ENCODE measurements at places on chromosomes 1 and 21. TPM values are rescaled to one million over a fixed set of nuclear protein-coding genes. Genes with fewer than 3 reads are reported as not detected.
A peak's percentile ranks its signal among the peaks of the same experiment; 100 is the strongest.

DNA sequence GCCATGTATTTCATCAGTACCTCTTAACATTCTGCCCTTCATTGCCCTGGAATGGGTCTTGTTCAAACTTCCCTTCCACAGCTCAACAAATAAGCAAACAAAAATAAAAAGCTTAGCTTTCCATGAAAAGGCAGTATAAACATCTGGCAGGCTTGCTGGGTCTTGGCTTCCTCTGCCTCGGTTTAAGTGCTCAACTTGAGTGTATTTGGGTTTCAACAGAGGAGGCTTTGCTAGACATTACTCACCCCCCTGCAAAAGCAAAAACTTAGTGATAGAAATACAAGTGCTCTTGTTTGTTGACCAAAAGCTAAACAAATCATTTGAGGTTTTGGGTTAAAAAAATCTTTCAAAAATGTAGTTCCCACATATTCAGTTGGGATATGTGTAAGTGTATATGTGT lies 518.5 kb downstream of the PLPP3 start:
- no peaks in the 10 kb centered on the region for H3K4me1 ChIP-seq
- DNase-seq: no peak
- no peaks in the 10 kb centered on the region for H3K27me3 ChIP-seq
- H3K27ac ChIP-seq: no peak overlapping the region
- H3K4me3 ChIP-seq: no peak overlapping the region

The TRIM67 gene
- polyA plus RNA-seq: 0.62 TPM

DNA sequence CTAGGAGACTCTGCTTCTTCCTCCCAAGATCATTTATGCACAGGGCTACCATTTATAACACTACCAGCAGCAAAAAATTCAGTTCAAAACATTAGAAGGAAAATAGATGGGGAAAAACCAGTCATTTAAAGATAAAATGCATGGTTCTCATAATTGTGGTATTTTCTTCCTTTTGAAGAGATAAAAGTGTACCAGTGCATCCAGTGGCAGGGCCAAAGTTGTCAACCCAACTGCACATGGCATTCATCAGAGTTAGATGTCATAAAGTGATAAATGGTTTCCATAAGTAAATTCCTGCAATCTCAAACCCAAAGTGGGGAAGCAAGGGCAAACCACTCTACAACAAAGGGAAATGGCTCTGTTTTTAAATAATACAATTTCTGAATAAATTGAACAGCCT lies 119.1 kb upstream of the DMRTA2 start:
- H3K36me3 ChIP-seq: no peaks in the 10 kb centered on the region
- no peaks in the 10 kb centered on the region for H3K27me3 ChIP-seq
- no peak overlapping the region for H3K4me3 ChIP-seq
- H3K4me1 ChIP-seq: no peaks in the 10 kb centered on the region

DNA sequence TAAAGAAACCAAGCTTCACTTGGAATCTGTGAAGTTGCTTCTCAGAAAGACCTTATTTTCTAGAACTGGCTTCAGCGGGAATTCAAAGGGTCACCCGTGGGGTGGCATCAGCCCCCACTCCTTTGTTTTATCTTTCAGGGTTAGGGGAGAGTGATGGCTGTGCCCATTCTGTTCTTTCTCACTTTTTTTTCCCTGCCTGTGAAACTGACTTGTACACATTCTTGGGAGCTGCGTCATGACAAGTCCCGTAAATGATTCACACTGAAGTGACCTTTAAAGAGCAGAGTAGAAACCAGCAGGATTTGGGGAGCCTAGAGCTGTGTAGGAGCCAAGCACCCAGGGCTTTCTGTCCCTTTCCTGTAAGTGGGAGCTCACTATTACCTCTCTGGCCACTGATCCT lies 43.8 kb downstream of the SLC44A3 start:
- H3K4me3 ChIP-seq: no peak overlapping the region
- H3K4me1 ChIP-seq: peaks cover 84% of the 10 kb centered on the region
- DNase-seq: peak; percentile 86

DNA sequence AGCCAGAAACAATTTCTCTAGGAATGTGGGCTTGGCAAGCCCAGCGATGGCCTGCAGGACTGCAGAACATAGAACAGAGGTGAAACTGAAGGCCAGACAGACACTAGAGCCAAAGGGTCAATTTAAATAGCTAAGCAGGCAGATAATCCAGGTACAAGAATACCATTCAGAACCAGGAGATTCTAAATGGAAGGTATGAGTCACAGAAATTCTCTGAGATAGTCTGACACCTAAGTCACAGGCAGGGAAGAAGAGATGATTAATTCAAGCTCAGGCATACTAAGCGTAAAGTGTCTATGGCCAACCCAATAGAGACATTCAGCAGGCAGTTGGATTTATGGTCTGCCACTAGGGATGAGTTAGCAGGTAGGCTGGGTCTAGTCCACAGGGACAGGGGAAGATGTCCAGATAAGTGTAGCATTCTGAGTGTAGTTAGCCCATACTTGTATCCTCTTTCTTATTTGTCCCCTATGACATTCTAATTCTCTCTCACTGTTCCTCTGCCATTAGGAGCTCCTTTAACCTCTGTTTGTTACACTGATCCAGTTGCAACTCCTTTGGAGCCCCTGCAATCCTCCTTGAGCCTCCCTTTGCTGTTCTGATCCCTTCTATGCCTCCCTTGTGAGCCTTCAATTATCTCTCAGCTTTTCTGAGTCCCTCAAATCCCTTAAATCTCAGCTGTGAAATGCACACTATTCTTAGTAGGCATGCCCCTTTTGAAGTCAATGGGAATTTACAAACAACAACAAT lies 383.8 kb downstream of the LMO4 start:
- H3K4me3 ChIP-seq: no peak overlapping the region
- H3K27me3 ChIP-seq: no peaks in the 10 kb centered on the region
- no peak for DNase-seq

The KCNJ9 gene
- 0.24 TPM for polyA plus RNA-seq

GRCh38 chr1:222784371-222784770 lies 30.5 kb upstream of the DISP1 start:
- H3K36me3 ChIP-seq: no peaks in the 10 kb centered on the region
- H3K4me1 ChIP-seq: no peaks in the 10 kb centered on the region

- peaks cover 34% of the 10 kb centered on the region for H3K4me1 ChIP-seq
- peak overlapping the region; percentile 4 for H3K27ac ChIP-seq
- peak; percentile 35 for DNase-seq
- no peaks in the 10 kb centered on the region for H3K27me3 ChIP-seq
- H3K36me3 ChIP-seq: no peaks in the 10 kb centered on the region
Observed at GRCh38 chr1:211329764-211330201, 3.1 kb downstream of the TRAF5 start.

The ITGB2 gene
- polyA plus RNA-seq: 101 TPM

DNA sequence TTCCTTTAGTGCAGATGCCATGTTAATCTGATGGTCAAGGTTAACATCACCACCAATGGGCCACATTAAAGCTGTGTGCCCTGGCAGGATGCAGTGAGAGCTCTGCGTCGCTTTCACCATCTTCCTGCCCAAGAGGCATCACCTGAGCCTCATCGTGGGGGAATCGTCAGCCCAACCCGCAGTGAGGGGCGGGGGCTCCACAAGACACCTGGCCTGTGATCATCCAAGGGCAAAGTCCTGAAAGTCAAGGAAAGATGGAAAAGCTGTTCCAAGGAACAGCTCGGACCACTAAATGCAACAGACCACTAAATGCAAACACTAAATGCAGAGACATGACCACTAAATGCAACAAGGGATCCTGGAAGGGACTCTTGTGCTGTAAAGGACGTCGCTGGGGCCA lies 49.9 kb downstream of the WDR4 start:
- H3K36me3 ChIP-seq: no peaks in the 10 kb centered on the region
- H3K4me3 ChIP-seq: no peak overlapping the region
- no peak for DNase-seq

The KRTAP19-3 gene
- polyA plus RNA-seq: not detected

DNA sequence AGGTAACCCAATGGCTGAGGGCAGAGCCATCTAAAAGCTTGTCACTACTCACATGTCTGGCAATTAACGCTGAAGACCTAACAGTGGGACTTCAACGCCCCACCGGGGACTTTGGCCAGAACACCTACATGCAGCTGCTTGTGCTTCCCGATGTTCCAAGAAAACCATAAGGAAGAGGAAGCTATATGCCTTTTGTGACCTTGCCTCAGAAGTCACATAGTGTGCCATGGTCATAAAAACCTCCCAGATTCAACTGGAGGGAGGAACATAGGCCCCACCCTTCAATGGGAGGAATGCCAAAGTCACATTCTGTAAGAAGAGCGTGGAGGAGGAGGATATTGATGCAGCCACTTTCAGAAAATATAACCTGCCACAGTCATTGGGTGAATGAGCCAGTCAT lies 147.8 kb upstream of the MAGI3 start:
- no peak for DNase-seq
- no peaks in the 10 kb centered on the region for H3K4me1 ChIP-seq
- no peaks in the 10 kb centered on the region for H3K36me3 ChIP-seq

DNA sequence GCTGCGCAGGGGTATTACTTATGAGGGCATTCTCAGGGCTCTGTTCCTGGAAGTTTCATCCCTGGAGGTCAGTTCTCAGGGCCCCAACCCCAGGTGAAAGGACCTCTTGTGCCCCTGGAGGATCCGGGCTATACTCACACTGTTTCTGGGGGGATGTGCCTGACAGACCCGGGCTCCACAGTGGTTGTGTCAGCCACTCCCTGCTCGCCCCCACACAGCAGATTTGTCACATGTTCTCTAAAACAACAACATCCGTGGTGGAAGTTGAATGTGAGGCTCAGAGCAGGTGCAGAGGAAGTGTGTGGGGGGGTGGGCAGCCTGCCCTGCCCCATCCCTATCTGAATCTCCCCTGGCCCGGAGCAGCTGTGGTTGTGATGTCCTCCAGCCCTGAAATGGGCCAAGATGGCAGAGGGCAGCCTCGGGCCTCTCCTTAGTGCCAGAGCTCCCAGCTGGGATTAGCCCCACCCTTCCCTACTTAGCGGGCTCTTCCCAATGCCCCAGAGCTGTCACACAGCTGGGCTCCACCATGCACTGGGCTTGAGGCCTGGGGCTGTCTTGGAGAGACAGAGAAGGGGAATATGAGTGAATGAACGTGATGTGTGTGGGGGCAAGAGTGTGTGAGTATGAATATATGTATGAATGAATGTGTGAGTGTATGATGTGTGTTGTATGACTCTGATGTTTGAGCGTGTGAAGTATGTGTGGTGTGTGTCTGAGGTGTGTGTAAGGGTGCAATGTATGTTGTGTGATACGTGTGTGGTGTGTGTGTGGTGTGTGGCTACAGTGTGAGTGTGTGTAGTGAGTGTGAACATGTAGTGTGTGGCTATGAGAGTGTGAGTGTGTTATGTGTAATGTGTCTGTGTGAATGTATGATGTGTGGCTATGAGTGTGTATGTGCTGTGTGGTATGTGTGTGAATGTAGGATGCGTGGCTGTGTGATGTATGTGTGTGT lies 1.5 kb upstream of the FCMR start:
- no peak for DNase-seq
- no peaks in the 10 kb centered on the region for H3K4me1 ChIP-seq
- H3K27ac ChIP-seq: peak overlapping the region; percentile 59
- H3K4me3 ChIP-seq: no peak overlapping the region
- no peaks in the 10 kb centered on the region for H3K36me3 ChIP-seq

DNA sequence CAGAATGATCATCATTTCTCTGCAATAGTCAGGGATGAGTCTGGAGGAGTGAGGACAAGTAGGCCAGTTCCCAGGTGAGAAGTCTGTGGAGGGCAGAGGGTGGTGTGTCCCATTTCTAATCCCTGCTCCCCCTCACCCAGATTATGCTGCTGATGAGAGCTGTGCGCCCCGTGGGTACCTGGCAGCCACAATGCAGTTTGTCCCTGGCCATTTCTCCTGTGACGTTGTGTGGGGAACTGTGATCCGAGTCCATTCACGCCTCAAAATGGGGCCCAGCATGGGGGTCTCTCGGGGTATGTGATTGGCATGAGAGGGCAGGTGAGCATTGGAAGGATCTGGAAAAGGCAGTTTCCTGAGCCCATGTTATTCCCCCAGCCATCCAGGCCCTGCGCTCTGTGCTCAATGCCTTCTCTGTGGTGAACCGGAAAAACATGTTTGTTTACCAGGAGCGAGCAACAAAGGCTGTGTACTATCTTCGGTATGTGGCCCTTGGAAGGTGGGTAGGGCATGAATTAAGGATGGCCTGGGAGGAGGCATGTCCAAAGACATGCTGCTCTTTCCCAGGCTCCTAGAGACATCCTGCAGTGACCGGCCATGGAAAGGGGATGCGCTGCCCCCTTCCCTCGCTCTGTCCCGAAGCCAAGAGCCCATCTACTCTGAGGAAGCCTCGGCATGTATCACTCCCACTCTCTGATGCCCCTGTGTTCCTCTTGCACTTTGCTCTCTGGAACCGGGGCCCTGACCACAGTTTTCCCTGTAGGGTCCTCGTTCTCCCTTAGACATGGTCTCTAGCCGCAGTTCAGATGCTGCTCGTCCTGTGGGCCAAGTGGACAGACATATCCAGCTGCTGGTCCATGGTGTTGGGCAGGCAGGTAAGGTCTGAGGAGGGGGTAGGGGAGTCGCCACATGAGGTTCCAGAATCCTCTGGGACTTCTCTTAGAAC lies 16.4 kb downstream of the HYI start:
- DNase-seq: no peak
- no peak overlapping the region for H3K27ac ChIP-seq
- peaks cover 64% of the 10 kb centered on the region for H3K36me3 ChIP-seq
- no peaks in the 10 kb centered on the region for H3K27me3 ChIP-seq
- H3K4me1 ChIP-seq: no peaks in the 10 kb centered on the region

DNA sequence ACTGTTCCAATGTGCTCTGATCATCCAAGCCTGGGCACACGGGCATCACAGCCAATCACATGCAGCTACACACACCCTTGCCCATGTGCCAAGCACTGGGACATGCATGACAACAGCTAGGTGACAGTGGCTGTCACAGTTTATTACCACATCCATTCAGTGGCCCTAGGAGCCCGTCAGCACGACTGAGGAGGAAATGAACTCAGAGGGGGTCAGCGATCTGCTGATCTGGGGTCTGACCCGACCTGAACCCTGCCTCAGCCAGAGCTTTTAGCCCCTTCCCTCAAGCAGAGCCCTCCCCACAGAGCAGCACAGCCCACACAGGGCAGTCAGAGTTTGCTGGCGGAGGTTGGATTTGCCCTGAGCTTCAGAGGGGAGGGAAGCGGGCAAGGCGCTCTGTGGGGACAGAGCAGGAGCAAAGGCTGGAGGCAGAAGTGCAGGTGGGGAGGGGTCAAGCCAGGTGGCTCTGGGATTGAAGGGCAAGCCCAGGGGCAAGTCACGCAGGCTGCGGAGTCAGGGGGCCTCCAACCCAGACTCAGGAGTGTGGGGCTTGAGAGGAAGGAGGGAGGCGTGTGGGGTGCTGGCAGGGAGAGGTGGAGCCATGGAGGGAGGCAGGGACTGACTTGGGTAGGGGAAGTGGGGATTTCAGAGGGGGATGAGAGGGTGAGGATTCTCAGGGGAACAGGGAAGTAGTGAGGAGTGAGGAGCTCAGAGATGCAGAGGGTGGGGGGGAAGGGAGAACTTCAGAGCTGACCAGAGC lies 10.4 kb downstream of the SH3BGRL3 start:
- no peaks in the 10 kb centered on the region for H3K27me3 ChIP-seq
- H3K27ac ChIP-seq: no peak overlapping the region
- DNase-seq: no peak
- no peak overlapping the region for H3K4me3 ChIP-seq

GRCh38 chr1:192224396-192224795 lies 66.1 kb downstream of the RGS18 start:
- H3K4me3 ChIP-seq: no peak overlapping the region
- H3K36me3 ChIP-seq: no peaks in the 10 kb centered on the region
- no peaks in the 10 kb centered on the region for H3K27me3 ChIP-seq
- H3K4me1 ChIP-seq: no peaks in the 10 kb centered on the region
- H3K27ac ChIP-seq: no peak overlapping the region
- DNase-seq: no peak

Measured in adrenal gland (tissue), 19 donors.